ENCODE measurements at places on chromosomes 2 and 18.

GRCh38 chr18:60134806-60135205, 235.0 kb downstream of the PMAIP1 start:
- DNase-seq, result no peak

DNA sequence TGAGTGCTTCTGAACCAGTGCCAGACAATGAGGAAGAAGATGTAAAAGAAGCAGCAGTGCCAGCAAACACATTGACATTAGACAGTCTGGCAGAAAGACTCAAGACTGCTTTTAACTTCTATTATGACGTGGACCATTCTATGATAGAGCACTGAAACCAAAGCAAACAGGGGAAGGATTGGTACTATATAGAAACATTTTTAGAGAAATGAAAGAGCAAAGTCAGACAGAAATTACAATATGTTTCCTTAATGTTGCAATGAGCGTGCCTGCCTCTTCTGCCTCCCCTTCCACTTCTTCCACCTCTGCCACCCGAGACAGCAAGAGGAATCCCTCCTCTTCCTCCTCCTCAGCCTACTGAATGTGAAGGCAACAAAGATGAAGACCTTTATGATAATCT, 39.7 kb downstream of the DHX57 start:
- no peak for DNase-seq

DNA sequence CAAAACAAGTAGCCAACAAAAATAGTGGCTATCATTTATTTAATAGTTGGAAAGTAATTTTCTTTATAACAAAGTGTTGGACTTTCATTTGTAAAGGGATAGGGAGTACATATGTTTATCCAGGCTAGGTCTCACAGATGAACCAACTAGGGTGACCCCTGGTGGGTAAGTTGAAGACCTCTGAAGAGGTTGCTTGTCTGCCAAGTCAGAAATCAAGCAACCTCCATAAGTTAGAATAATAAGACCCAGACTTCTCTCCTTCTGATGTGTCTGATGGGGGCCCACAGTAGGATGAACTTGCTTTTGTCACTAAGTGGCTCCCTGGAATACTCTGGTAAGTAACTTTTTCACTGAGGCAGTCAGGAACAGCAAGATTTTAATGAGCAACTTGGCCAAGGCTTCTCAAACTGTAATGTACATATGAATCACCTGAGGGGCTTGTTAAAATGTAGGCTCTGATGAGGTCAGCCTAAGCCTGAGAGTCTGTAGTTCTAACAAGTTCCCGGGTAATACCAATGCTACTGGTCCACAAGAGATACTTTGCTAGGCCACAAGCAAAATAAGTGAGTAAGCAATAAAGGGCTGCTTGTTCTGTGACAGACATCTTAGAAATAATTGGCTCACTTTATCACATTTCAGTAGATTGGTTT, 319.6 kb downstream of the PIK3C3 start:
- no peak for DNase-seq

- DNase-seq, result no peak
Measured at GRCh38 chr2:7845332-7845731, 836.5 kb upstream of the ID2 start.
